ENCODE measurements at places on chromosomes 16 and 17.

DNA sequence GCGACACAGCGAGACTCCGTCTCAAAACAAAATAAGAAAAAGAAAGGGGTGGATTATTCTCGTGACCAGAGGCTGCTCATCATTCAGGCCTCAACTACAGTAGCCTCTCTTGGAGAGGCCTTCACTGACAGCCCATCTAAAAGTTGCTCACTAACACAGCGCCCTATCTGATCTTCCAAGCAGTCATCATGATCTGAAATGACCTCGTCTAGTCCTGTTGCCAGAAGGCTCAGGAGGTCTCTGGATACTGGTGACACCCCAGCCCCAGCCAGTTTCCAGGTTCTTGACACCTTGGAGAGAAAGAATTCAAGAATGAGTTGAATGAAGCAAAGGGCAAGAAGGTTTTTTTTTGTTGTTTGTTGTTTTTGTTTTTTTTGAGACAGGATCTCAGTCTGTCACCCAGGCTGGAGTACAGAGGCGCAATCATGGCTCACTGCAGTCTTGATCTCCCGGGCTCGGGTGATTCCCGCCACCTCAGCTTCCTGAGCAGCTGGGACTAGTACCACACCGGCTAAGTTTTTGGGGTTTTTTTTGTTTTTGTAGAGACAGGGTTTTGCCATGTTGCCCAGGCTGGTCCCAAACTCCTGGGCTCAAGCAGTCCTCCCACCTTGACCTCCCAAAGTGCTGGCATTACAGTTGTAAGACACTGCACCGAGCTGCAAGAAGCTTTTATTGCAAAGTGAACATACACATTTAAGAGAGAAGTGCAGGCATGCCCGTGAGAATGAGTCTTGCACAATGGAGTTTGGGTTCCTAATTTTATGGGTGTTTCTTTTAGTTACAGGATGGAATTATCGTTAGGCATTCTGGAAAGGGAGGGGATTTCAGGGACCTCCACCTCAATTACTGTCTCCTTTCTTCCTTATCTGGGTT is 2.7 kb upstream of the ZC3H7A start:
- DNase-seq = no peak

- no peak for DNase-seq
Observed at GRCh38 chr16:47979616-47980182, 176.1 kb downstream of the ABCC12 start.

DNA sequence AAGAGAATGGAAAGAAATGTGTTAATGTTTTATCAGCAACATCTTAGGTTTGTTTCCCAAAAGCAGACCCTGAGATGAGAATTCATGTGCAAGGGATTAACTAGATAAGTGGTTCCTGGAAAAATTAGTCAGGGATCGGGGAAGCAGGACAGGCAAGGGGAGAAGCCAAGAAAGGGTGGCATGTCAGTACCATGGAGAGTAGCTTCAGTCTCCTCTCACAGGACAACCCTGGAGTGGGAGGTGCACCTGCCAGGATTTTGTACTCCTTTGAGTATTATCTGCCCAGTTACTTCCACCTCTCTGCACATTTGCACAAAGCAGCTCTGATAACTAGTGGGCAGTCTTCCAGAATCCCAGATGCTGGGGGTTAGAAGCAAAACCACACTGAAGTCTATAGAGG is 117.0 kb downstream of the RGS9 start:
- DNase-seq = no peak

DNA sequence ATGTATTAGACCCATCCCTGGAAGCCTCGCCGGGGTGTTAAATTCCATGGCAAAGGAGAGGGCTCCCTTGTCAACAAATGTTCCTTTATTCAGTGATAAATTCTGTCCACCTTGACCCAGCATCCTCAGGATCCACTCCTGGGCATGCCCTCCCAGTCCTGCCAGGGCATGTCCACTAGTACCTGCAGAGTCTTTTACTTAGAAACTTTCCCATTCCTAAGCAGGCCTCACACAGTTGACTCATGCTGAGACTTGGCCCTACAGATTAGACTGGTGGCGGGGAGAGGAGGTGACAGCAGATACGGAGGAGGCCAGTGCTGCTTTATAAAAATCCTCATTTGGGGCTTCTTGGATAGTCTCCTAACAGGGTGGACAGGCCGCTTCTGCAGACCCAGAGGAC is 88.8 kb downstream of the CYLD start:
- DNase-seq = no peak

DNA sequence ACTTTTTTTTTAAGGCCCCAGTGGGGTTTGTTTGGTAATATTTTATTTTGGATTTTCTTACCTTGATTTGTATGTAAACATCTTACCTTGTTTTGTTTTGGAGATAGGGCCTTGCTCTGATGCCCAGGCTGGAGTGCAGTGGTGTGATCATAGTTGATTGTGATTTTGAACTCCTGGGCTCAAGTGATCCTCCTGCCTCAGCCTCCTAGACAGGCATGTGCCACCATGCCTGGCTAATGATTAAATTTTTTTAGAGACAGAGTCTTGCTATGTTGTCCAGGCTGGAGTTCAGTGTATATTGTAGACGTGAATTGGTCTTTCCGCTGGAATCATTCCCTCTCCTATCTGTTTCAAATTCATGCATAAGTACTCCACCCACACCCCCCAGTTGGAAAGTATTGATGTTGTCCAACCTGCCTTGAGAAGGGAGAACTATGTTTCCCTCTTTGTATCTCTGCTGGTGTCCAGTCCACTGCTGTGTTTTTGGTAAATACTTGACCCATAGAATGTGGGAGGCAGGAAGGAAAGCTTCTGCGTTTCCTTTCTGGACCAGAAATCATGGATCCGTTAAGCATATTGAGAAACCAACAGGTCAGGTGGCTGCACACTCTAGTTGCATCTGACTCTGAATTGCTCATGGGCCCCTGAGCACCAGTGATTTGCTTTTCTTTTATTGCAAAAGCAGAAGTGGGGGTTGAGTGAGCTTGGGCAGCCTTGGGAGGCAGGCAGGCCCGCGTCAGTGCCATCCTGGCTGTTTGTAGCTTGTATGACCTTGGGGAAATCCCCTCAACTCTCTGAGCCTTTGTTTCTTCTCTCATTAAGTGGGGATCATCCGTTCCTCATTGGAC is 25.0 kb downstream of the RMI2 start:
- no peak for DNase-seq

GRCh38 chr17:6502871-6503509 is 53.4 kb downstream of the PITPNM3 start:
- no peak for DNase-seq

DNA sequence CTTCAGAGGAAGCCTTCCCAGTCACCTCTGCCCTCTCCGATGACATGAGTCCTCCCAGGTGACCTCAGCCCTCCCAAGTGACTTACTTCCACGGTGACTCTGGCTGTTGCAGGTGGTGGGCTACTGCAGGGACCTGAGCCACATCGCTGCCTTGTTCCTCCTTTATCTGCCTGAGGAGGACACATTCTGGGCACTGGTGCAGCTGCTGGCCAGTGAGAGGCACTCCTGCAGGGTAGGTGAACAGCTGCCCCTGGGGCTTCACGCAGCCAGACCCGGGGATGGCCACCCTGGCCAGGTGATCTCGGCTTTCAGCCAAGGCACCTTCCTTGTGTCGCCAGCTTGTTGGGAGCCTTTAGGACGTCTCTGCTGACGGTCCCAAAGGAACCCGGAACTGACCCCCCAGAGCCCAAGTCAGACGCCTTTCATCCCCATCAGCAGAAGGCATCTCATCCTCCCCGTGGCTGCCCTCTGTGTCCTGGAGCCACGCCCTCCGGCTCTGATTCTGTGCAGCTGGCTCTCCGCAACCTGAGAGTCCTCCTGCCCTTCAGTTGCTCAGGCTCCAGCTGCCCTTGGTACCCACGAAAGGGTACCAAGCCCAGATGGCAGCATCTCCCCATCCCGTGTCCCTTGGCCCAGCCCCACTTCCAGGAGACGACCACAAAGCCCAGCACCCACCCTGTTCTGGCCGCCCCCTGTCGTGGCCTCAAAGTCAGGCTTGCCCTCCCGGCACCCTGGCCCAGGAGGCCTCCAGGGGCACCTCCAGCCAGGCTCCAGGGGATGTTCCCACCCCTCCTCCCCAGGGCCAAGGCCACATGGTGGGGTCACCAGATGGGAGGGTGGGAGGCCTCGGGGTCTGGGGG is 81.7 kb downstream of the GOSR1 start:
- DNase-seq = no peak

- no peak for DNase-seq
Observed at GRCh38 chr17:79904865-79905264, 65.6 kb upstream of the CBX4 start.

DNA sequence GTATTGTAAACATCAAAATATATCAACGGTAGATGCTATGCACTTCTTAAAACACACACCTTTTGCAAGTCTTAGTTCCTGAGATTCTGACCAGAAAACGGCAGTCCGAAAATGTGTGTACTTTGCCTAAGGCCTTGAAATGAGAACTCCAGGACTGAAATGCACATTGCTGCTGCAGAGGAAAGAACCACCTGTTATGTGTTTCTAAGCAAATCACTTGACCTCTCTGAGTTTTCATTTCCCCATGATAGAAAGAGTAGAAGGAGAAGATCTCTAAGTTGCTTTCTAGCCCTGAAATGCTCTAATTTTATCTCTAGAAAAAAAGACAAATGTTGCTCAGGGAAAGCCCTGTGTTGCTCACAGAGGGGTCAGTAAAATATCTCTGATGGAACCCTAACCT is 9.9 kb downstream of the CCDC182 start:
- DNase-seq = no peak

GRCh38 chr16:85402910-85403692 is 210.0 kb upstream of the GSE1 start:
- peak; percentile 68 for DNase-seq

DNA sequence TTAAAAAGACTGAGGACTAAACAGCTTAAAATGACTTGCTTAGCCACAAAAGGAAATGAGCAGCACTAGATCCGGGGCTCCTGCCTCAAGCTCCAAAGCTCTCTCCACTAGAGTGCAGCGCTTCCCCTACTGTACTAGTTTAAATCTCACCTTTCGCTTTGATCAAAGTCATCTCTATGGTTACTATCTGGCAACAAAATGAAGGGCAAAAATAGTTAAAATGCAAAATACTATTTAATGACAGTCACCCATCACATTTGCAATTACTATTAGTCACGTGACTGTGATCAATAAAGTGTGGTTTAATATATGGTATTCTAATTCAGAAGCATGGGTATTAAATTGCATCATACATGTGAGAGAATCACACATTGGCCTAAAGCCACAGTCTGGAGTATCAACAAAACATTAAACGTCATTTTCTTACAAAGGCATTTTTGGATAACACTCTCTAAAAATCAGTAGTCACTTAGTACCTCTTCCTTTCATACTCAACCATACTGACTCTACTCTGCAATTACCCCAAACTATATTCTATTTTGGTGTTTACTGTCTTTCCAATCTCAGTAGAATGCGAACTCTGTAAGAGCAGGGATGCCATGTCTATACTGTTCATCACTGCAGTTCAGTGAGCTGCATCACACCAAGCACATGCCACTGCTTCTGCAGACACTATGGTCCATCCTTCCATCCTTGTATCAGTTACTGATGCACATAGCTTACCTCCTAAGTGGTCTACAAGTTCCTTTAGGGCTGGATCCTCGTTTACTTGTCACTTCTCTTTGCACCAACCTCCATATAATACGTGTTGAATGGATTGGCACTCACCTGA is 6.2 kb downstream of the PSMD12 start:
- peak; percentile 36 for DNase-seq

DNA sequence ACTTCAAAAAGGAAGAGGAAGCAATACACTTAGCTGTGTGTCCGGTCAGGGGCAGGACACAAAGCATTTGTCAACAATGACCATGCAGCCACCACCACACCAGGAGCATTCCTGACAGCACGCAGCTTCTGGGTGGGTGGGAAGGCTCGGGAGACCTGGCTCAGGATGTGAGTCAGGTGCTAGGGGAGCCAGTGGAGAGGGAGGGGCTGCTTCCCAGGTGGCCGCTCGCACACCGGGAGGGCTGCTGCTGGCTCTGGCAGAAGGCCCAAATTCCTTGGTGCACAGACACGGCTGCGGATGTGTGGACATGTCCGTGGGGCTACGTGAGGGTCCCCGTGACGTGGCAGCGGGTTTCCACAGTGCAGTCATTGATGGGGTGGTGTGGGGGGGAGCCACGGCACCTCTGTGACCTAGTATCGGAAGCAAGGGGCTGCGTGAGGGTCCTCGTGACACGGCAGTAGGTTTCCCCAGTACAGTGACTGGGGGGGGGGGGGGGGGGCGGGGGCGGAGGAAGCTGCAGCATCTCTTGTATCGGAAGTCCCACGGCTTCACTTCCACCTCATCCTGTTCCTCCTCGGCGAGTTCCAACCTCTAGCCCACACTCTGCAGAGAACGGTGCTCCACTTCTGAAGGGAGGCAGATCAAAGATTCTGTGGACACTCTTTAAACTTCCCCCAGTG is 112.8 kb downstream of the ZNF778 start:
- DNase-seq = no peak

DNA sequence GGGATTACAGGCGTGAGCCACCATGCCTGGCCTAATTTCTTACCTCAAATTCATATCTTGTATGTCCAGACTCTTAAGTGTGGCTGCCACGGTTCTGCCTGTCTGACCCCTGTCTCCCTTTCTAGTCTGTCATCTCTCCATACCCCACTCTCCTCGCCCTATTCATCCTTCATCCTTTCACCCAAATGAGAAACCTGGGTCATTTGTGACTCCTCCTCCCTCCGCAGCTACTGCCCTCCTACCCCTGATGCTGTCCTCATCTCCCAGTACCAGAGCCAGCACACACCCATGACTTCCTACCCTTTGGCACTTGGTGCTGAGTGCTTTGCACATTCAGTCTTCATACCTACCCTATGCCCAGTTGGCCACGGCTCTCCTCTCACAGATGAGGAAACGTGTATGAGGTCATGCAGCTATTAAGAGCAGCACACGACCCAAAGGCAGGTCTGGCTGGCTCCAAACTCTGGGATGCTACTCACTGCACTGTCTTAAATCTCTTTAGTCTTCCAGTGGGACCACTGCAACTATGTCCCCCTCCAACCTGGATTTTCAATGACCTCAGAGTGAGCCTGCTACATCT is 1.6 kb downstream of the SPATA32 start:
- DNase-seq = no peak

DNA sequence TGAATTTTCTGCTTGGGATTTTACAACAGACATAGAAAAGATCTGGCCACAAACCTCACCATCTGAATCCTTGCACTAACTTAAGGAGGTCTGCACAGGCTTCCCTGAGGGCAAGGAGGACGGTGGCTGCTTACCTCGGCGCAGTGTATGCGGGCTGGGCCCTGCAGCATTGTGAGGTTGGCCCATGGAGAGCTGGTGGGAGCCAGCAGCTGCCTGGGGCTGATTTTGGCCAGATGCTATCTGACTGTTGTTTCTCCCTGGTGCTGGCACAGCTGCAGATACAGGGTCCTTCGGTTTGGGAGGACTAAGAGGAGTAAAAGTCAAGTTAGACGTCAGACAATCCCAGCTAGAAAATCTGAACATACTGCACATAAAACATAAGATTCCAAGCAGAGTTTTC is 79.8 kb downstream of the ARHGAP17 start:
- no peak for DNase-seq
